ENCODE measurements at places on chromosomes 7 and 10.

DNA sequence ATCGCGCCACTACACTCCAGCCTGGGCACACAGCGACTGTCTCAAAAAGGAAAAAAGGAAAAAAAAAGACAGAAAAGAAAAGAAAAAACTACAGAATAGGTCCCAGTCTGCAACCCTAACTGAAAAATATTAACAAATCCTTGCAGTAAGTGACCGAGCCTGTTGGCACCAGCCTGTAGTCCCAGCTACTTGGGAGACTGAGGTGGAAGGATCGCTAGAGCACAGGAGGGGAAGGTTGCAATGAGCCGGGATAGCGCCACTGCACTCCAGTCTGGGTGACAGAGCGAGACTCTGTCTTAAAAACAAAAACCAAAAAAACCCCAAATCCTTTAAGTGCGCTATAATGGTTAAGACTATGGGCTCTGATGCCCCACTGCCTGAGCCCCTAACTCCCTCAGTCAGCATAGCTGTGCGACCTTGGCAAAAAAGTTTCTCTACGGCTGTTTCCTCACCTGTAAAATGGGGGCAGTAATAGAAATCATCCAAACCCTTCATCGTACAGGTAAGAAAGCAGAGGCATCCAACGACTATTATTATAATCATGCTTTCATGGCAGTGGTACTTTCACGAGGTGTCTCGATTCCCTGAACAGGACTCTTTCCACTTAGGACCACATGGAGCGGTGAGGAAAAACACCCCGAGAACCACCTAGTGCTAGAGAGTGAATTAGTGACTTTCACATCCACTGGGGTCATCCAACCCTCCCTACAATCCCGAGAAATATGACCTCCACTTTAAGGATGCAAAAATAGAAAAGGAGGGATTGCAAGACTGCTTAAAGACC is 755 bp downstream of the TOMM7 start:
- peak; percentile 35 for DNase-seq

DNA sequence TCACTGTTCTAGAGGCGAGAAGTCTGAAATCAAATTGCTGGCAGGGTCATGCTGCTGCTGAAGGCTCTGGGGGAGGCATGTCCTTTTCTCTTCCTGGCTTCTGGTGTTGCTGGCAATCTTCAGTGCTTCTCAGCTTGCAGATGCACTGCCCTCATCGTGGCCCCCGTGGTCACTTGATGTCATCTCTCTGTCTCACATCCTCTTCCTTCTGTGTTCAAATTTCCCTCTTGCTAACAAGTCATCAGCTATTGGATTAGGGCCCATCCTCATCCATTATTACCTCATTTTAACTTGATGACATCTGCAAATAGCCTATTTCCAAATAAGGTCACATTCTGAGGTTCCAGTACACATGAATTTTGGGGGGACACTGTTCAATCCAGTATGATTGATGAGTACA is 36.6 kb upstream of the SRGN start:
- no peak for DNase-seq

DNA sequence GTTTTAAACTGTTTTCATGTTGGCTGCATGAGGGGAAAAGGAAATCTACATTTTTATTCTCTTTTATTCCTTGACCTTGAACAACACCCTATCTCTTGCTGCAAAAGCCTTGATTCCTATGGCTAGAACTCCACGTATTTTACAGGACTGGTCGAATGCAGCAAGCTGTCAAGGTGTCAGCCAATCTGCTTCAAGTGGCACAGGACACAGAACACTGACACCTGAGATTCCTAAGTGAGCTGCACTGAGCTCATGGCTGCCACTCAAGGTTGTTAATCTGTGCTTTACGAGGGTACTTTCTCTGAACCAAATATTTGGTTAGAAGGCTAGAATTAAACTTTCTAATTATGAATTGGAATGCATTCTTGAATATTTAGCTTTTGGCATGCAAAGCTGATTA is 349.7 kb upstream of the COBL start:
- DNase-seq, result no peak

- no peak for DNase-seq
Measured at GRCh38 chr7:44220358-44221112, 19.8 kb downstream of the YKT6 start.

DNA sequence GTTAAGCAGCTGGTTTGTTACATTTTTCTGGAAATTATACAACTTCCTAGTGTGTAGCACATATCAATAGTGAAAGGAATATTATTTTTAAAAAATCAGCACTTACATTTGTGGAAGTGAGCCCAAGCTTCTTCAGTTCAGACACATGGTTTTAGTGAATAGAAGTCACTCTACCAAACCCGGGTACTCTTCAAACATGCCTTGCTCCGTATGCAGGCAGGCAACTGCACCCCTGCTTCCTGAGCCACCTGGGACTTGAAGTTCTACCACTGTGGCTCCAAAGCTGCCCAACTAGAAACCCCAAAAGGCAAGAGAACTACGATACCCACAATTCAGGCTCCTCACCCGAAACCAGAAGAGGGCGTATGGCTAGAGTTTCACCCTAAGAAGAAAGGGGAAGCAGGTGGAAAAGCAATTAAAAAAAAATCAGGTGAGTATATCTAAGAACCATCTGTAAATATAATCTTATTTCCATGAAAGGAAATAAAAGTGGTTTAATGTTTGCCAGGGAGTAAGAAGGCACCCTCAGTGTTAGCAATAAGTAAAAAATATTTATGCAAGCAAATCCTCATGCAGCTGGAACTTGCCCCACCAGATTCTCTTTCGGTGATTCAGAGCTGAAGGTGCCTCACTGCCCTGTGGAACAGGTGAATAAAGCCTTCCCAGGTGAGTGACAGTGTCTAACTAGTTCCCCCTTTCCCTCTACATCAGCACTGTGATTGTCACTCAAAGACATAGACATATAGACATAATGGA is at the start of gene MACC1:
TSS of gene MACC1 (minus strand) at position 192 of the 756 bp plus-strand sequence. CDS start 55,522 bp downstream, outside the sequence.
- DNase-seq, result no peak

- no peak for DNase-seq
Measured at GRCh38 chr7:46741938-46742540, 821.0 kb upstream of the IGFBP3 start.

DNA sequence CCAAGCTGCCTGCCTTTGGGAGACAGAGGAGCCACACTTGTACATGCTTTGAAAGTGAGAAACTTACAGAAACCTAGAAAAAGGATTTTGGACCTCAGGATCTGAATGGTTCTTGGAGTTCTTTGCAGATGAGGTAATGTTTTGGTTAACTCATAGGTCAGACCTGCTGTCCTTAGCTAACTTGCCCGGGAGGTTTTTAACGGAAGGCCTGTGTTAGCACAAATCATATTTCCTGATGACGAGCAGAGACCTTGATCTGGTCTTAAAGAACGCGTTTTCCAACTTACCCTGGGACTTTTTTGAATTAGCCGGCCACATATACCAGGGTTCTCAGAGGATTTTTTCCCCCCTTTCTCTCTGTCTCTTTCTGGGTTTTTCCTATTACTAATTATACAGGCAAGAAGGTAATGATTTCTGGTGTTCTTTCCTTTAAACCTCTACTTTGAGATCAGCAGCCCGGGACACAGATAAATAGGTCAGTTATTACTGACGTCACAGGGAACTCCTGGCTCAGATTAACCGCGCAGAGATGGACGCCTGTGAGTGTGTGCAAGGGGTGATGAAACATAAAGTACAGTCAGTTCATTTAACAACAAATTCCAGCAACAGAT is 101.7 kb upstream of the KLF6 start:
- no peak for DNase-seq

DNA sequence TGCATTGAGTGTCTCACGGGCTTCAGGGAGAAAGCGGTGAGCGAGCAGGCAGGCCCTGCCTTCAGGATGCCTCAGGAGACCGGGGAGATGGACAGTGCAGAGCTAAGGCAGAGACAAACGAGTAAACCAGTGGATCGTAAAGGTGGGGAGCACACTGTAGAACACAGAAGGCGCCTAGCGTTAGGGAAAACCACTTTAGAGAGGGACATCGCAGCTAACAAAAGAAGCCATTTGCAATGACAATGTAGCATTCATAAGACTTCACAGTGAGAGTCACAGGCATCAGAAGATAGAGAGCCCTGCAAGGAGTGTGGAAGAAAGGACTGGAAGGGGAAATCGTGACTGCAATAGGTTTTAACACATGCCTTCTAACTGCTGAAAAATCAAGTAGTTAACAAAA is 54.9 kb upstream of the TMEM273 start:
- no peak for DNase-seq

GRCh38 chr7:33928986-33929385 is 23.6 kb downstream of the BMPER start:
- no peak for DNase-seq

DNA sequence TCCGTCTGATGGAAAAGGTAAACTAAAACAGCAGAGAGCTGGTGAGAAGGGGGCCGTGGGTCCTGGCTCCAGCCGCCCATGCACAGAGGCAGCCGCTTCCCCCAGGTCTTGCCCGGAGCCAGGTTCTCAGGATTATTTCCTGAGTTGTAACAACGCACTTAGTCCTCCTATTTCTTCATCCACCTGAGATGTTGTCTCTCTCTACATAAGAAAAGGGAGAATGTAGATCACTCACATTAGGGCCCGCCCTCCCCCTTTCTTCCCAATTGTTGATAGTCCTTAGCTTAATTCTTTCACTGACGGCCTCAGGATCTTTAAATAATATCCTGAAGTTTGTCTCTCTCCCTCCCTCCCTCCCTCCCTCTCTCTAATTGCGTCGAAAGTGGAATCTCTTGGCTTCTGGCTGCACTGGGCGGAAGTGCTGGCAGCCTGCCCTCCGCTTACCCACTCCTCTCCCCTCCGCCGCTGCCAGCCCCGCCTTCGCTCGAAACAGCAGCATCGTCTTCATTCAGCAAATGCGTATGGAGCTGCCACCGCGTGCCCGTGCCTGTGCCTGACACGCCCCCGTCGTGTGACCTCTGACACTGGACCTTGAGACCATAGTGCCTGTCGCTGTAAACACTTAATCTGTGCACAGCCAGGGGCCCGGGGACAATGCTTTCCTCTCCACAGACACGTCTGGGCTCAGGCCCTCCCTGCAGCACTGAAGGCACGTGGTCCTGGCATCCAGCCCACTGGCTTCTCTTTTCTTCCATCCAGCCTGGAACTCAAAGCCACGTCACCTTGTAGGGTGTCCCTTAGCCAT is 174.5 kb upstream of the PPP2R2D start:
- no peak for DNase-seq

GRCh38 chr7:79302293-79302692 is 151.2 kb downstream of the MAGI2 start:
- DNase-seq, result no peak

DNA sequence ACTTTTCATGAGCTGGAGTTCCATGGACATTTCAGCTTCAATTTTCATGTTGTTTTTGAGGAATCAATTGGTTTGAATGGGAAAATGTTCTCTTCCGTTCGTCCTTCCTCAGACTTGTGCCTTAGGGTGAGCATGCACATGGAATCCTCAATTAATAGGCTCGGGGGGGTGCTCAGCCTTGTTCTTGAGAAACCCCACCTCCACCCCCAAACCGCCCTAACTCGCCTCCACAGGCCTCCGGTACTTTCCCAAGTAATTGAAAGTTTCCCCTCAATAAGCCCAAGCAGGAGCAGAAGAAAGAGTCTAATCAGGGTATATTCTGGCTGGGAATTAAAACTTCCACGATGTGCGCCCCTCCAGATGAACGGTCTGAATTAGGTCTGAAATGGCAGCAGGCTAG is 945.2 kb downstream of the GRID1 start:
- DNase-seq, result no peak

- DNase-seq, result no peak
Measured at GRCh38 chr7:131225619-131226513, 101.8 kb upstream of the MKLN1 start.

GRCh38 chr10:43374194-43374593 is 2.8 kb downstream of the FXYD4 start:
- DNase-seq, result no peak

GRCh38 chr10:1179346-1180070 is 123.3 kb downstream of the WDR37 start:
- no peak for DNase-seq

DNA sequence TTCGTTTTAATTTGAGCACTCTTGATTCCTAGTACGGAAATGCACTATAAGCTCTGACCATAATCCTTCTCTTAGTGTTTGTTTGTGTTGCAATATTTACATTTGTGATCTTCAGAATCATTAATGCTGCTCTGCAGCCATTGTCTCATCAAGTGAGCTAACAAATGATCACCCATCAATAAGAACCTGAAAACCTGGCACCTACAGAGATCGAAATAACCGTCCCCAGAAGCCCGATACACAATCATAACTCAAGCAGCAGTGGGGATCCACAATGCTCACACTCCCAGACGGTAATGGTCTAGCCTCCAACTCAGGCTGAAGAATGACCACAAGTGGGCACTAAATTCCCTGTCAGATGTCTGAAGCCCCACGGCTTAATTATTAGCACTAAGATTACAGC is 156.0 kb upstream of the NFE2L3 start:
- DNase-seq, result no peak

- no peak for DNase-seq
Measured at GRCh38 chr7:41693150-41693997, 9.5 kb downstream of the INHBA start.

DNA sequence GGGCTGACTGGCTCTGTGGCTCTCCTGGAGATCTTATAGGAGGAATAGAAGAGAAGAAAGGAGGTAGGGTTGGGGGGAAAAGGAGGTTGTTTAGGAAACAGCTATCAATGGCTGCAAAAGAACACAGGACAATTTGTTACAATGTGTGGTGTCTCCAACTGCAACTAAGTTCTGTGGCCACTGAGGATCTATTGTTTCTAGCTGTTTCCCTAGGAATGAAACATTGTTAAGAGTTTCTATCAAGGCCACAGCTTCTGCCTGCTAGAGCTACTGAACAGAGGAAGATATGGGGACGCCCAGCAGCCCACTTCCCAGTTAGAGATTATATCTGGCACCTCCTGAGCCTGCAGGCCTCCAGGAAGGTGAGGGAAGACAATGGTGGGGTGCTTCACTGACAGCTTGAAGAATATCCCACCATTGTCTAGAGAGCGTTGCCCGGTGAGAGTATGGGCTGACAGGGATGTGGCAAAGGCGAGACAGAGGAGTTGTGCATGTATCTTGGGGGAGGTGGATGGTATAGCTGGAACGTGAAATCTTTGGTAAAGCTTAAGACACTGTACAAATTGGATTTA is 4.0 kb downstream of the SCD start:
- no peak for DNase-seq

- DNase-seq, result no peak
Measured at GRCh38 chr10:78292982-78293865, 259.6 kb downstream of the RPS24 start.

GRCh38 chr10:124874-125273 is 10.4 kb upstream of the ZMYND11 start:
- DNase-seq, result no peak

DNA sequence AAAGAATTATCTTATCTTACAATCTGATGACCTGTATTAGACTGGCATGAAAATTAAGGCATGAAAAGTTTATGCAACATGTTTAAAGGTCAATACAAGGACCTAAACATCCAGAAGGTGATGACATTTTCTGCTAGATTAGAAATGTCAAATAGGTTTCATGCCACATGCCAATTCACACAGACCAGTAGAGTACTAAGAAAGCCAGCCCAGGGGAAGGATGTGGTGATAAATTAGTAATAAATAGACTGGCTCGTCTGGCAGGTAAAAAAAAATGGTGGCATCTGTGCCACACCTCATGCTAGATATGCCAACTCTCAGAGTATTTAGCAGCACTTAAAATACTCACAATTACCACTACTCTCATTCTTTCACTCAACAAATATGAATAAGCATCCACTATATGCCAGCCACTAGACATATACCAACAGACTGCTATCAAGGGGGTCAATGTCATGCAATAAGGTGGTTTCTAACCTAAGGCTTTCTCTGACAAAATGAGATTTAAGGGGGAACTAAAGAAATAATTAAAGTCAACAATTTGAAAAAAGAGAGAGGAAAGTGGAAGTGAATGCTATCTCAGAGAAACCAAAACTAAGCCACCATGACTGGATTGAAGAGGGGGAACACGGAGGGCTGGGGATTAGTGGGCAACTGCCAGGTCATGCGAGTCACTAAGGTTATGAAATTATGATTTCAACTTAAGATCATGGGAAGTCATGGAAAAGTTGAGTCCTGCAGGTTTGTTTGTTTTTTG is 83.5 kb downstream of the SGMS1 start:
- no peak for DNase-seq

All from activated T-cell treated with anti-CD3 and anti-CD28 coated beads, Interleukin-2, amount 50 U/mL, for 24 hours (primary cell).